ENCODE measurements at places on chromosomes 5 and 9.

DNA sequence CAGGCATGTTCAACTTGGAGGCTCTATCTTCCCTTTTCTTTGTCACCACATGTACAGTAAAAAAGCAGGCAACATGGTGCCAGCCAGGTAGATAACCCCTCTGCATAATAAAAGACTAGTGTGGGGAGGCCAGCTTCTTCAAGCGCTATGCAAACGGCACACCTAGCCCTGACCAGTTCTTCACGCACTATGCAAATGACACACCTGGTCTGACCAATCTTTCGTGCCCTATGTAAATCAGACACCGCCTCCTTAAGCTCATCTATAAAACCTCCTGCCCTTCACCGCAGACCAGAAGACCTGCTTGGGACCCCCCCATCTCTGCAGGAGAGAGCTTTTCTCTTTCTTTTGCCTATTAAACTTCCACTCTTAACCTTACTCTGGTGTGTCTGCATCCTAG, 28.1 kb upstream of the UGCG start:
- no peak for DNase-seq

DNA sequence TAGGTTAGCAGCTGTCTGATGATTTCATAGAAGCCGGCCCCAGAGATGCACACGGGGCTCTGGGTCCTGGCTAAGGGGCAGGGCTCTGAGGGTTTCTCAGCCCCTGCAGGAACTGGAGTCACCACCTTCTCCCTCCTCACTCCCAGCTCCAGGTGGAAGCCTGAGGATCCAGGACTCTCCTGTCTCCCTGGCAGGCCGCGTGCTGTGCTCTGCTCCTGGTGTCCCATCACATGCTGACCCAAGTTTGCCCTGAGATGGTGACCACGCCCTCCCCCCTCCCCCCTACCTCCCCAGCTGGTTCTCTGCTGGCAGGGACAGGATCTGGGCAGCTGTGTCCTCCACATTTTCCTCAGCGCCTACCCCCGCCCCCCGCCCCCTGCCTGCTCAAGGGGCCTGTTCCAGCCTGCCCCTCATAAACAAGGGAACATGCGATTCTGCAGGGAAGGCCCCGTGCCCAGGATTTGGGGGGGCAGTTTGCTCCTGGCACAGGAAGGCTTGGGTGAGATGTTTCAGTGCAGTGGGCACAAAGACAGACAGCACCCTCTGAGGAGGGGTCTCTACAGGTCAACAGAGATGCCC, 87.4 kb downstream of the PSD2 start:
- DNase-seq = no peak

DNA sequence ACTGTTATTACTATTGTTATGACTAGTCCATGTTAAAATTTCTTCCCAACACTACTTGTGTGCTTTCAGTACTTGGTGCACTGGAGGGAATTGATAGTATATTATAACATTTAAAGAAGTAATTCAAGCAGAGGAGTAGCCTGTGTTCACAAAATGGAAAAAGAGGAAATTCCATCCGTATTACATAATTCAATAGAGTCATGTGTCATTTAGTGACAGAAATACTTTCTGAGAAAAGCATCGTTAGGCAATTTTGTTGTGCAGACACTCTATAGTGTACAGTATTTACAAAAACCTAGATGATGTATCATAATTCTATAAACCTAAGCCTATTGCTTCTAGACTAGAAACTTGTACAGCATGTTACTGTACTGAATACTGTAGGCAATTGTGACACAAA, 78.3 kb upstream of the PCSK5 start:
- DNase-seq = no peak

GRCh38 chr9:93115486-93116071, 18.5 kb downstream of the NINJ1 start:
- no peak for DNase-seq

- DNase-seq = no peak
Measured at GRCh38 chr5:128315671-128316070, 222.4 kb downstream of the FBN2 start.

DNA sequence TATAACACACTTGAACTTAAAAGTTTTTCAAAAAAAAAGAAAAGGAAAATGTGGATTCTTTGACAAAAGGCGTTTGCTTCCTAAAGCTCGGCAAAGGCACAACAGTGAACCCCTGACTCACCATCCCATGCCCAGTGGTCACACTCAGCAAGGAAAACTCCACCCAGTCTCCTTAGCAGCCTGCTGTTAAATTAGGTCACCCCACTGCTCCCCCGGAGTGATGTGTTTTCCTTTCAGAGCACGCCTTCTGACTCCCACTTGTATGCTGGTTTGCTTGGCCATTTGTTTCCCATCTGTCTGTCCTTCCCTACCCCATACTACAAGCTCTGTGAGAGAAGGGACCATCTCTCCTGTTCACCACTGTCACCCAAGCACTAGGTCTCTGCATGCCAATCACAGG, 23.8 kb downstream of the RETREG1 start:
- no peak for DNase-seq

DNA sequence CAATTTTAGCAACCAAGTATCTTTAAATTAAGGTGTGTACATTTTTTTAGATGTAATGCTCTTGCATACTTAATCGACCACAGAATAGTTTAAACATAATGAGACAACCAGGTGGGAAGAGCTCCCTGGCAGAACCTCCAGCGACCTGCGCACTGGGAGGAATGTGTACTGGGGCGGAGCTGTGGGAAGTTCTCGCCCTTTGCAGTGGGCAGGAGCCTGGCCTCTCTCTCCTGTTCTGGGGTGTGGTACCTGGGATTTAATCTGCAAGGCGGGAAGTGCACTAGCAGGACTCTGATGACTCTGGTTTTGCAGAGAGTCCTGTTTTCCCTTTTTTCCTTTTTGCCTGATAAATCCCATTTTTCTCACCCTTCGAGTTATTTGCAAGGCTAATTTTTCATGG, 150.7 kb downstream of the SLC28A3 start:
- DNase-seq = no peak

- DNase-seq = no peak
Measured at GRCh38 chr5:45604092-45604491, 92.1 kb downstream of the HCN1 start.

GRCh38 chr9:96108691-96109380, 193.1 kb downstream of the HSD17B3 start:
- DNase-seq = no peak

GRCh38 chr9:13279284-13280141, at the start of gene MPDZ:
Gene MPDZ, minus strand, starts transcription at chr9:13279692. Its CDS starts 29,377 bp downstream, at chr9:13250315.
- no peak for DNase-seq

DNA sequence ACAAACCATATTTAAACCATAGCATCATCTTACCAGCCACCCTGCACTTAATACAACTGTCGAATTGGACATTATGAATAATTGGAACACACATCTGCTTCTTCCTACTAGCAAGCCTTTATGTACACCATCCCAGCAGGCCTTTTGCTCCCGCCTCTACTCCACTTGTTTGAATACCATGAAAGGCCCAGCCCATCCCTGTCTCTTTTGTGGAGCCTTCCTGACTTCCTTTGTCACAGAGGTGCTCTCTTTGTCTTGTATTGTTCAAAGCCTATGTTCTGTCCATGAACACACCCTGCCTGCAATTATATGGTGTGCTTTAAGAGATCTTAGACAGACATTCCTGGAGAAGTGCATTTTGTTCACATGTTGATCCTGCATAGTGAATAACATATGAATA, 465.7 kb downstream of the DIRAS2 start:
- DNase-seq = no peak

- DNase-seq = no peak
Measured at GRCh38 chr9:123742009-123742767, 187.7 kb downstream of the DENND1A start.

DNA sequence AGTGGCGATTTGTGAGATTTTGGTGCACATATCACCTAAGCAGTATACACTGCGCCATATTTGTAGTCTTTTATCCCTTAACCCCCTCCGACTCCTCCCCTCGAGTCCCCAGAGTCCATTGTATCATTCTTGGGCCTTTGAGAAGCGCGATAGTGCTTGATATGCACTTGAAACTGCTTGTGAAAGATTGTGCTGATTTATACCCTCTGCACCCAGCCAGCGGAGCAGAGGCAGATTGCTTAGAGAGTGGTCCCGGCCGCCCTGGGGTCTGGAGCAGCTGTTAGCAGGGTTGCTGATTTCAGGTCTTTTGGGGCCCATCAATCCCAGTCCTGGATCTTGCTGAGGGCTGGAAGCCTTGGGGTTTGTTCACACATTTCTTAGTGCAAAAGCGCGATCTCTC, 13.0 kb upstream of the FAM240B start:
- no peak for DNase-seq

GRCh38 chr5:18008940-18009339, 374.7 kb downstream of the TAF11L14 start:
- no peak for DNase-seq

GRCh38 chr9:129624947-129625346, 1.0 kb upstream of the NTMT1 start:
- no peak for DNase-seq

- DNase-seq = no peak
Measured at GRCh38 chr5:31113666-31114350, 79.7 kb upstream of the CDH6 start.

DNA sequence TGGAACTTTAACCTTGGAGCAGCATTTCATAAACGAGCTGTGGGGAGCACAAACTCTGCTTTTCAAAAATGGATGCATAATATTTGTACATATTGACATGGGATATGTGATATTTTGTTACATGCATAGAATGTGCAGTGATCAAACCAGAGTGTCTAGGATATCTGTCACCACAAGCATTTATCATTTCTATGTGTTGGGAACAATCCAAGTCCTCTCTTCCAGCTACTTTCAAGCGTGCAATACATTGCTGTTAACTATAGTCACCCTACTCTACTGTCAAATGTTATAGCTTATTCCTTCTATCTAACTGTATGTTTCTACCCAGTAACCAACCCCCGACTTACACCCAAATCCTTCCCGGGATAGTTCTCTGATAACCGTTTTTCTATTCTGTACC, 15.0 kb upstream of the C5orf58 start:
- DNase-seq = no peak

DNA sequence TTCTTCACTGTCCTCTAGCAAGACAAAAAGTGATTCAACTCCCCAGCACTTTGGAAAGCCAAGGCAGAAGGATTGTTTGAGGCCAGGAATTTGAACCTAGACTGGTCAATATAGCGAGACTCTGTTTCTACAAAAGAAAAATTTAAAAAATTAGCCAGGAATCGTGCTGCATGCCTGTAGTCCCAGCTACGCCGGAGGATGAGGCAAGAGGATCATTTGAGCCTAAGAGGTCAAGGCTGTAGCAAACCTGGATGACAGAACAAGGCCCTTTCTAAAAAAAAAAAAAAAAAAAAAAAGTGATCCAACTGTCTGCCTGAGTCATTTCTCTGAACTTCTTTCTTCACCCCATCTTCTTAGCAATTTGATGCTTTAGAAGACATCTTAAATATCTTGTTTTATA, 12.4 kb downstream of the ITGA2 start:
- no peak for DNase-seq

- no peak for DNase-seq
Measured at GRCh38 chr5:29924107-29924506, 1269.4 kb upstream of the CDH6 start.

- DNase-seq = no peak
Measured at GRCh38 chr5:68265347-68265746, 49.8 kb downstream of the PIK3R1 start.

GRCh38 chr9:135780626-135781025, 78.6 kb downstream of the KCNT1 start:
- DNase-seq = no peak

DNA sequence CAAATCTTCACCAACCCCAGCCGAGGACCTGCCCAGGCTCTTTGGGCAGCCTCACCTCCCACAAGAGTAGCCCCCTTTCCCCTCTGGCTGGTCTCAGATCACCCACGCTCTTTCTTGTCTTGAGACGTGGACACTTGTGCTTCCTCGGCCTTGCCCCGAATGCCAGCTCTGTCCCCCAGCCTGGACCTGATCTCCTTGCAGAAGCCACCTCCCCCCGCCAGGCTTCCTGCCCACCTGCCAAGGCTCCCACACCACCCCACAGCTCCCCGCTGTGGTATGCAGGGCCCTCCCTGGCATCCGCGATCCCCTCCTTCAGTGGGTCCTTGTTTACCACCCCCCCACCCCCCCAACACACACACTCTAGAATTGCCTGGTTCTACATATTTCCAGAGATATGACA, 133.7 kb downstream of the ROR2 start:
- DNase-seq = no peak

- no peak for DNase-seq
Measured at GRCh38 chr5:32020271-32020670, 153.8 kb downstream of the GOLPH3 start.

- DNase-seq = no peak
Measured at GRCh38 chr5:86143837-86144236, 473.9 kb upstream of the COX7C start.

- DNase-seq = no peak
Measured at GRCh38 chr5:94471521-94471920, 146.9 kb downstream of the KIAA0825 start.

DNA sequence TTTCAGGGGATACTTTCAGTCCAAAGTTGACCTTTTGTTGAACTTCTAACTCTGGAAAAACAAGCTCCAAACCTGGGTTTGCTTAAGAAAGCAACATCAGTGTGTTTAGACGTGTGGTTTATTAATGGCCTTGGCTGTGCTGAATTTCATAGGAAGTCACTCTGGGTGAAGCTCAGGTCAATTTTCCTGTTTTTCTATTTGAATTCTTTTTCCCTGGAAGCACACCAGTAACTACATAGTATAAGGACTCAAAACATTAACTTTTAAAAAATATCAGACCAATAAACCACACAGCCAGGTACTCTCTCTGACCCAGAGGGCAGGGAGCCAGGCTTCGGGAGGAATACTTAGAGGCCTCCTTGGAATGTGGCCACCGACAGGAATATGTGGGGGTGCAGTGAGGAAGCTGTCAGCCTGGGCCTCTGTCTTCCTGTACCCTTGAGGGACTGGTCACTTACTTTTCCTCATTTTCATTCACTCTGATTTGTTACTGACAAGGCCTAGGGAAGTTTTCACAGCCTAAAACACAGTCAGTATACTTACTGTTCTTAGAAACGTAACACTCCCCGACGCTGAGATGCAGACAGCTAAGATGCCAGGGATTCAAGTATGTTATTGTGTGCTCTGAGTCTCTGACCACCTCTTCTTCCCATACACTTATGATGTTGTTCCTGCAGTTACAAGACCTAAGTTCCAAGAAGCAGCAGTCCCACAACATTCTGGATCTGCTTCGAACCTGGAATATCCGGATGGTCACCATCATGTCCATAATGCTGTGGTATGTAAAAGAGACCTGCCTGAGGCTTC, 18.9 kb downstream of the SLC22A5 start:
- no peak for DNase-seq

- DNase-seq = no peak
Measured at GRCh38 chr5:34738381-34738780, 82.3 kb downstream of the RAI14 start.

- no peak for DNase-seq
Measured at GRCh38 chr9:109886617-109887016, 106.6 kb downstream of the PALM2AKAP2 start.
